ENCODE measurements at places on chromosomes 16 and 17.

DNA sequence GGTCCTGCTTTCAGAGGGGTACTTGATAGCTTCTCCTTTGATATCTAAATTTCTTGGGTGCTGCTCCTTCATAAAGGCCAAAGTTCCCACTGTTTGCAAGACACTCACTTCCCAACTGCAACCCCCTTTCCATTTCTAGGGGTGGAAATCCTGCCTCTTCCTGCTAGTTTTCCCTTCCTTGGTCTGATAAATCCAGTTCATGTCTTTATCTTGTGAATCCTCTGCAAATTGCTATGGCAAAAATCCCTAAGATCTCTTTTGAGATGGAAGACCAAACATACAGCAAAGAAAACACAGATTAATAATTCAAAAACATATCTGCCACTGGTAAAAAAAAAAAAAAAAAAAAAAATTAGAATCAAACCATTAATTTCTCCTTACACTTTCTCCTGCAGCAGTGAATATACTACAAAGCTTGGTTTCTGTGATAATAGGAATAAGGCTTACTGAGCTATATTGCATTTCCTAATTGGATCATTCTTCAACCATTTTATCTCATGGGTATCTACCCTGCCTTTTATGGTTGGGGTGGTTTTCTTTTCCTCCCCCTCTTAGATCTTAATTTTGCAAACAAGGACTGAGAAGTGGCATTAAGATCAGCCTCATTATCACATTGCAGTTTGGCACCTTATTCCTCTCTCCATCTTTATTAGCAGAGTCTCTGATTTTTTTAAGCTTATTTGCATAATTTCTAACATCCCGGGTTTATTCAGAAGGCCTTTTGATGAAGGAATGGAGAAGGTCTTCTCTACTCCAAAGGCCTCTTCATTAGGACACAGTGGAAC, 439.1 kb downstream of the XYLT1 start:
- no peak for DNase-seq

GRCh38 chr17:75552425-75553294, 27.2 kb downstream of the LLGL2 start:
- no peak for DNase-seq

DNA sequence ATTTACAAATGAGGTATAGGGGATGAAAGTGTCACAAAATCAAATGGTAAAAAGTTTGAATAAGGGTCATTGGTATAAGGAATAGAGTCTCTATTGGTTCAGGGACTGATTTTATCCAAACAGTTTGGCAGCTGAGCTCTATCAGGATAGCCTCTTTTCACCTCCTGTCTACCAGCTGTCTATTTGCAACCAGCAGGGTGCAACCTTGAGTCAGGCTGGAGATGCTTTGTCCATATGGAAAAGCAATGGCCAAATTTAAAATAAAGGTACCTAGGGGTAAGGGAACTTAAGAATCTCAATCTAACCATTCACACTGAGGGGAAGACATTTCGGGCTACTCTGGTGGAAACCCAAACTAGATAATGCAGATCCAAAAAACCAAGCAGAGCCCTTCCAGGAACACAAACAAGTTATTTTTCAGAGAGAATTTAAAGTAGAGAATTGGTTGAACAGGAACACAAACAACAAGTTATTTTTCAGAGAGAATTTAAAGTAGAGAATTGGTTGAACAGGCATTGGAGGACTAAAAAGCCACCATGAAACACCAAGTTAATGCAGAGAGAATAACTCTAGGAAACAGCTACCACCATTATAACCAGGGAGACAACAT, 12.6 kb upstream of the CA10 start:
- DNase-seq: no peak

GRCh38 chr16:13956635-13957196, 36.8 kb downstream of the ERCC4 start:
- DNase-seq: no peak

DNA sequence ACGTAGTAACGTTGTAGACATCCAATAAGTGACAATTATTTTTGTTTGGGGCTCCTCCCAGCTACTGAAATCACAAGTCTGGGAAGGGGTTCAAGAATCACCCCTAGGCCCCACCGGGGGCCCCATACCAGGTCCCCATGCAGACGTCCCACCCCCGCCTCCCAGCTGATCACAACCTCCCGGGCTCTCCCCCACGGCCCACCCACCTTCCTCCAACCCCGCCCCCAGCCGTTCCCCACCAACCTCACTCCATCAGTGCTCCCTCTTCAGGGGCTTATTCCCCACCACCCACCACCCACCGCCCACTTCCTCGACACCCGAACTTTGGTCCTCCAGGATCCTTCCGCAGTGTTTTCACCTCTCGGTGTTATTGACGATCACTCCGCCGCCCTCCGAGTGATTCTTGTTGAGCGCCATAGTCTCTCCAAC, 240 bp downstream of the WBP2 start:
- no peak for DNase-seq

Measured in T follicular helper cell (primary cell).